Fibroblast of gingiva (primary cell): ENCODE measurements at places on chromosomes 3 and 15.
A peak's percentile ranks its signal among the peaks of the same experiment; 100 is the strongest.

GRCh38 chr3:14598143-14598569 lies 53.4 kb upstream of the CCDC174 start:
- DNase-seq: peak; percentile 11

DNA sequence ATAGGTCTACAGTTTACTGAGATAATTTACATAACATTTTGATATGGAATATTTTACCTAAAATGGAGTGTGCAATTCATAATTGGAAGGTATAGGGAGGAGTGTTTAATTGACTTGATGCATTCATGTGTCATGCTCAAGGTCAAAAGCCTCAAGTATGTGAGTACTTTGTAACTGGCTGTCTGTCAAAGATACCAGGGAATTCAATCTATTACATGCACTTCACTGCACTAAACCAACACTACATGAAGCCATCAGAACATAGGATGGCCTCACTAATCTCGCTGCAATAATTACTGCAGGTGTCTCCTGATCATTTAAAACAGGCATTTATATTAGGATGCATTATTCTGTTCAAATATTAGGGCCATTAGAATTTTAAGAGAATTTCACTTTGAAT lies 367.2 kb downstream of the CNTN4 start:
- no peak for DNase-seq

- no peak for DNase-seq
These were observed 46.6 kb downstream of the XXYLT1 start for GRCh38 chr3:195224156-195224979.

DNA sequence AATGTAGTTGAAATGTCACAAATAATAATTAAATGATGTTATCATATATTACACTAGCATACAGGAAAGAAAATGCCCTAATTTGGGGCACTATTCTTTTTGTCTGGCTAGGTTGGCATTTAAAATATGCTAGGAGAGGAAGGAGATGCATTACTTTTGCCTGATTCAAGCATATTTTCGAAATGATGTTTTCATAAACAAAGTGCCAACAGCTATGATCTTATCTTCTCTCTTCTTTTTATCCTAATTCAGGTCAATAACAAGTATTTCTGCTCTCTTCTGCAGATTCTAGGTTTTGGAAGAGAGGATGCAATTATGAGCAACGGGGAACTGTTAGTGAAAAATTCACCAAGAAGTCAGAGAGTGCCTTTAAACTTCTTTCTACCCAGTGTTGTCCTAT lies 55.8 kb upstream of the NR2F2 start:
- DNase-seq: no peak
